ENCODE measurements at places on chromosomes 5 and 9. TPM values are rescaled to one million over a fixed set of nuclear protein-coding genes. Genes with fewer than 3 reads are reported as not detected.

The SH3RF2 gene
- total RNA-seq, result 11.2 TPM

The TAF7 gene
- 154 TPM for total RNA-seq

The PCDHA7 gene
- total RNA-seq, result 0.03 TPM

The PRDM9 gene
- total RNA-seq, result not detected

The FAXDC2 gene
- total RNA-seq, result not detected

The ZNF462 gene
- total RNA-seq, result 6.5 TPM

The SLC27A4 gene
- 23.3 TPM for total RNA-seq

DNA sequence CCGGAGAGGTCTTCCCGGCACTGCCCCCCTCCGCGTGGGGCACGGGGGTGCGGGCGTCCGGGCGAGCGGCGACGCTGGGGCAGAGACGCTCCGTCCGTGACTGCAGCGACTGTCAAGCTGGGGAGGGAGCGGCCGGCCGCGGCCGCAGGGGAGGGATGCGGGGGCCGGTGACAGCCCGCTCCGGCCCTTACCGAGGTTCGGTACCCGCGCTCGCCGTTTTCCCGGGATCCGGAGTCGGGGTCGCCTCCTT lies 400 bp downstream of the KDM4C start:
- H3K4me3 ChIP-seq, result peak overlapping the region; percentile 59
- no peak overlapping the region for H3K27ac ChIP-seq
- H3K36me3 ChIP-seq, result no peaks in the 10 kb centered on the region
- H3K4me1 ChIP-seq, result no peaks in the 10 kb centered on the region

- H3K27me3 ChIP-seq, result no peaks in the 10 kb centered on the region
- H3K4me1 ChIP-seq, result no peaks in the 10 kb centered on the region
- no peak for DNase-seq
- H3K4me3 ChIP-seq, result no peak overlapping the region
- no peak overlapping the region for H3K27ac ChIP-seq
Observed at GRCh38 chr9:134299883-134300282, 26.4 kb upstream of the RXRA start.

DNA sequence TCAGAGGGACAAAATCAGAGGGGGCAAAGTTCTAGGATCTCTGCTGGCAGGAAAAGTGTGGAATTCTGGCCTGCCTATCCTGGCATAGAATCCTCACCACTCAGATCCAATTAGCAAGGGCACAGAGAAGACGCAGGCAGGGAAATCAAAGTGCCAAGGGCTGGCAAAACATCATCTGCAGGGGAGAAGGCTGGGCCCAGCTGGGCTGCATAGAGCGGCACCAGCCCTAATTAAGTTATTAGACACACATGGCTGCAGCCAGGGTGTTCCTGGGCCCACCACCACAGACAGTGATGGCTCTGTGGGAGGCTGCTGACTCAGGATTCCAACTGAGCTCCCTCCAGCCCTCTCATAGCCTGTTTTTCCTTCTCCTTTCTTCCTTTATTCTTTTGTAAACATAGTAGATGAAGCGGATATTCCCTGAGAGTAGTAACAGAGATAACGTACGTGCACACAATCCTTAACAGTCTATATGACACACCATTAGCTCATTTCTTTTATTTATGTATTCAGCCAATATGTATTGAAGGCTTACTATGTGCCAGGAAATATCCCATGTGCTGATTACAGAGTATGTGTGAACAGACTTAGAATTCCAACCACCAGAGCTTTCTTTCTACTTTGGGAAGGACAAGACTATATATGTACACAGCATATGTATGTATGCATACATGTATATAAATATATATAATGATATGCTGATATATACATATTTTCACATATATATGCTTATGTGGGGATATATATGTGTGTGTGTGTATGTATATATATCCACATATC lies 236.1 kb downstream of the ASTN2 start:
- no peaks in the 10 kb centered on the region for H3K27me3 ChIP-seq
- no peak overlapping the region for H3K27ac ChIP-seq
- DNase-seq, result peak; percentile 55
- no peaks in the 10 kb centered on the region for H3K36me3 ChIP-seq
- peaks cover 13% of the 10 kb centered on the region for H3K4me1 ChIP-seq

GRCh38 chr9:86685556-86685955 lies 261.8 kb downstream of the GAS1 start:
- no peak for DNase-seq
- no peaks in the 10 kb centered on the region for H3K27me3 ChIP-seq
- peaks cover 5% of the 10 kb centered on the region for H3K4me1 ChIP-seq
- H3K36me3 ChIP-seq, result no peaks in the 10 kb centered on the region
- no peak overlapping the region for H3K27ac ChIP-seq
- no peak overlapping the region for H3K4me3 ChIP-seq

GRCh38 chr5:51860532-51861018 lies 477.3 kb downstream of the ISL1 start:
- 0 out of 2 replicates have a peak, but pooled peaks cover 3% of the 10 kb centered on the region for H3K4me1 ChIP-seq
- DNase-seq, result no peak
- H3K27ac ChIP-seq, result no peak overlapping the region
- no peak overlapping the region for H3K4me3 ChIP-seq
- no peaks in the 10 kb centered on the region for H3K36me3 ChIP-seq

GRCh38 chr9:29297592-29297991 lies 1724.3 kb upstream of the C9orf72 start:
- H3K27ac ChIP-seq, result no peak overlapping the region
- no peaks in the 10 kb centered on the region for H3K27me3 ChIP-seq
- DNase-seq, result no peak
- H3K36me3 ChIP-seq, result no peaks in the 10 kb centered on the region

DNA sequence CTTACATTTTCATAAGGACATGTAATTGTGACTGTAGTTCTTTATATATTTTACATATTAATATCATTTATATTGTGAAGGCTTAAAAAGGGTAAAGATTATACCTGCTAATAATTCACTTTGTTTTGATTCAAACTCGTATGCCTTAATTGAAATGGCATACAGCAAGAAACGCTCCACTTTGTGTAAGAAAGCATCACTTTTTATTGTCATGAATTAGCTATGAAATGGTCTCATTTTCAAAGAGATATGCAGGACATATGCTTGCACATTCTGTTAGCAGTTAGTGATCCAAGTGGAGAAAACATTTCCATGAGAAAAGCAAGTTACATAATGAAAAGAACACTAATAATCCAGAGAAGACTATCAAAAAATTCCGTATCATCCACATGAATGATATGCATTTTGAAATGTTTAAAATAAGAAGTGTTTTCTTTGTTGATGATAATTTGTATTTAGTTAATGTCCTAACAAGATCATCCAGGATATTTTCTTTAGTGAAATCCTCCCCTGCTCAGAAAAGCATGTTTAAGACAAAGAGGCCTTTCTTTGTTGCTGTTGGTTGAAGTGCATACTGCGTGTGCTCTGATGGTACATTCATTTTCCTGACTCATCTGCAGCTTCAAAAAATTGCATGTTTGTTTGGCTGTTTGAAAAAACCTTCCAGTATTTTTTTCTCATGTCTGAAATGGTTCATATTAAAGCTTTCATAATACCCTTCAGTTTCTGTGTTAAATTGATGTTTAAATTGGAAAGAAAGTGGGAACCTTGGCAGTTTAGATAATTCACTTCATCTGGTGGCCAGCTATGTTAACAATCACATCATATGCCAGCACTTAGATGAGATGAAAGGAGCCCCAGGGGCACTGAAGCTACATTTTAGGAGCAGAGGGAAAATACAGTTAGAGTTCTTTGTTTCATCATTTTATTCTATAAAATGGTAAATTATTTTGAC lies 242.2 kb downstream of the CSNK1G3 start:
- DNase-seq, result no peak
- no peaks in the 10 kb centered on the region for H3K36me3 ChIP-seq
- peaks cover 39% of the 10 kb centered on the region for H3K4me1 ChIP-seq
- no peak overlapping the region for H3K4me3 ChIP-seq
- H3K27ac ChIP-seq, result peak overlapping the region; percentile 60
- H3K27me3 ChIP-seq, result no peaks in the 10 kb centered on the region

- H3K36me3 ChIP-seq, result peaks cover 36% of the 10 kb centered on the region
- no peak overlapping the region for H3K27ac ChIP-seq
- peaks cover 6% of the 10 kb centered on the region for H3K4me1 ChIP-seq
Observed at GRCh38 chr9:106964822-106965525, 102.0 kb downstream of the ZNF462 start.

GRCh38 chr9:20570087-20570486 lies 52.2 kb downstream of the MLLT3 start:
- DNase-seq, result peak; percentile 60
- H3K4me3 ChIP-seq, result 0 out of 2 replicates have a peak overlapping the region, but pooled peaks have one; percentile 11
- H3K27me3 ChIP-seq, result no peaks in the 10 kb centered on the region
- H3K4me1 ChIP-seq, result peaks cover 31% of the 10 kb centered on the region
- no peaks in the 10 kb centered on the region for H3K36me3 ChIP-seq

DNA sequence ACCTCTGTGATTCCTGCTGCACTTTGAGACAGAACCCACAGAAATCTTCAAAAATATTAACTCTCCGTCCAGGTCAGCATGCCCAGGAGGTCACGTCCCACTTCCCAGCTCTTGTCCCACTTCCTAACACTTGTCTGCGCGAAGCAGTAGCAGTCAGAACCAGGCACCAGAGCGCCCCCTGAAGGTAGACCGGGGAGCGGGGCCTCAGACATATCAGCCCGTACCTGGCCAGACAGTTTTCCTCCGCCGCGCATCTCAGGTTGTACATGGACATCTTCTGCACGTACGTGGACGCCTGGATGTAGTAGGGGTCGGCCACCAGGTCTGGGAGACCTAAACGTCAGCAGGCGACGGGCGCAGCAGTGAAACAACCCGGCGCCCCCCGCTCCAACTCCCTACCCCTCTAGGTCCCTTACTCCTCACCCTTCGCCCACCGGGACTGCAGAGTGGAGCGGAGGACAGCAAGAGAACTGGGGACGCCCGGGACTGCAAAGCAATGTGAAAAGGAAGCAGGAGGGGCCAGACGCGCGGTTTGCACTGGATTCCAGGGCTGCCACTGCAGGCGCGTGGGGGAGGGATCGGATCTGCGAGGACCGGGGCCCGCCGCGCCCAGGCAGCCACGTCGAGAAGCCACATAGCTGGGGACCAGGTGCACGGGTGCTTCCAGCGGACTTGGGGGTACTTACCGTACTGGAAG lies 1.2 kb downstream of the LOX start:
- H3K27me3 ChIP-seq, result no peaks in the 10 kb centered on the region
- no peaks in the 10 kb centered on the region for H3K36me3 ChIP-seq
- peak overlapping the region; percentile 45 for H3K4me3 ChIP-seq
- DNase-seq, result peak; percentile 78
- peaks cover 36% of the 10 kb centered on the region for H3K4me1 ChIP-seq

GRCh38 chr5:113891491-113891890 lies 378.0 kb downstream of the YTHDC2 start:
- H3K4me3 ChIP-seq, result no peak overlapping the region
- no peaks in the 10 kb centered on the region for H3K4me1 ChIP-seq
- no peaks in the 10 kb centered on the region for H3K36me3 ChIP-seq
- DNase-seq, result no peak
- no peak overlapping the region for H3K27ac ChIP-seq

GRCh38 chr5:180344696-180344999 lies 8.5 kb downstream of the GFPT2 start:
- no peak overlapping the region for H3K4me3 ChIP-seq
- no peak for DNase-seq
- H3K27ac ChIP-seq, result no peak overlapping the region
- peaks cover 51% of the 10 kb centered on the region for H3K4me1 ChIP-seq

- no peaks in the 10 kb centered on the region for H3K36me3 ChIP-seq
- H3K27ac ChIP-seq, result no peak overlapping the region
- no peak for DNase-seq
- H3K4me1 ChIP-seq, result no peaks in the 10 kb centered on the region
- H3K4me3 ChIP-seq, result no peak overlapping the region
- no peaks in the 10 kb centered on the region for H3K27me3 ChIP-seq
Observed at GRCh38 chr9:7293091-7293490, 506.5 kb downstream of the DMAC1 start.

GRCh38 chr9:121774715-121775613 lies 123.5 kb downstream of the DAB2IP start:
- no peak for DNase-seq
- peaks cover 19% of the 10 kb centered on the region for H3K4me1 ChIP-seq
- H3K4me3 ChIP-seq, result no peak overlapping the region
- no peak overlapping the region for H3K27ac ChIP-seq
- H3K27me3 ChIP-seq, result no peaks in the 10 kb centered on the region

DNA sequence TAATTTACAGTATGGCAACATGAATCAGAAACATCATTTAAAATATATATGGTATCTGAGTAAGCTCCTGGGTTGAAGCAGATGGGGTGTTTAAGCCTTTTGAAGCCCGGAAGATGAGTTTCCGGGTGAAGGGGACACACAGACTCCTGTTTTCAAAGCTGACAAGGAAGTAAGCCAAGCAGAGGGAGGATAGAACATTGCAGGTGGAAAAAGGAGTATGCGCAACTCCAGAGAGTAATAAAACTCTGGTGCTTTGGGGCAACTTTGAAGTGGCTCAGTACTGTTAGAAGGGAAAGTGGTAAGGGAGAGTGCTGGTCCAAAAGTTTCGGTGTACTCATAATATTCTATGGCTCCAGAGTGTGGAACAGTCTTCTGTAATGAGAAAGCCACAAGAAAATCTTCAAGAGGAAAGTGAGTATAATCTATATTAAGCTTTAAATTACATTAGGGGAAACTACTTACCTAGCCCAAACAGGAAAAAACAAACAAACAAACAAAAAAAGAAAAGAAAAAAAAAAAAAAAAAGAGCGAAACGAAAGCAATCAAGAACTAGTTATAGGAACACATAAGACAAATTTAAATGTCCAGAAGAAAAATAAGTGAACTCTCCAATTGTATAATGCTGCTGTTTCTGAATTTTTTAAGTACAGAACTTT lies 2.3 kb upstream of the ST8SIA4 start:
- H3K36me3 ChIP-seq, result no peaks in the 10 kb centered on the region
- DNase-seq, result no peak
- peaks cover 44% of the 10 kb centered on the region for H3K27me3 ChIP-seq
- no peak overlapping the region for H3K27ac ChIP-seq

DNA sequence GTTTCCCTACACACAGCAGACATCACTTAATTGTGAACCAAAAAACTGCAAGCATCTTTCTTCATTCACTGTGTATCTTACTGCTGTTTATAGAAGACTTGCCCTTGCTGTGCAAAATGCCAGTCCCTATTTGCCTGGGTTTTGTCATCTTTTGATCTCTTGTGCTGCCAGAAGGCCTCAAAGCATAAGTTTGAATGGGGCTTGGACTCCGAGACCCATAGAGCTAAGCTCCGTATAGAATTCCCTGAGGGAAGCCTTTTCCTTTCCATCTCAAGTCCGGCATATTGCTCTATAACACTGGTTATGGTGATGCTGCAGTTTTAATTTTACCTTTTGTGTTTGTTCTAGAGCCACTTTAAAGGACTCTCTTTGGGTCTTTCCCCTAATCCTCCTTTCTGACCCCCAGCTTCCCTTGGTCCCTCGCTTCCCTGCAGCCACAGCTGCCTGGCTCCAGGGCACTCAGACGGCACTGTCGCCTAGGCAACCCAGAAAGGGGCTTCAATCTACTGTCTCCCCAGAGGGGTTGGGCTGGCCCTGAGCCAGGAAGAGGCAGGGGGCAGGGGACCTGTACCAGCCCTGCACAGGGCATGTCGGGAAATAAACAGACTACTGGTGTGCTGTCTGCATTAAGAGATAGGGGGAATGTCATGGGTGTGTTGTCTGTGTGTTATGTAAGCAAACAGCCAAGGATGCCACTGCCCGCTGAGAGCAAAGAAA lies 73.4 kb upstream of the MELK start:
- no peaks in the 10 kb centered on the region for H3K4me1 ChIP-seq
- no peak for DNase-seq
- no peaks in the 10 kb centered on the region for H3K27me3 ChIP-seq
- H3K4me3 ChIP-seq, result no peak overlapping the region
- H3K36me3 ChIP-seq, result no peaks in the 10 kb centered on the region

- no peaks in the 10 kb centered on the region for H3K4me1 ChIP-seq
- H3K36me3 ChIP-seq, result no peaks in the 10 kb centered on the region
- no peak overlapping the region for H3K27ac ChIP-seq
- no peaks in the 10 kb centered on the region for H3K27me3 ChIP-seq
- DNase-seq, result no peak
Observed at GRCh38 chr9:2355697-2355983, 265.9 kb upstream of the VLDLR start.

All from SJSA1 (cell line).